ENCODE measurements at places on chromosomes 7 and 10.

GRCh38 chr7:132398253-132398925 is 177.9 kb downstream of the PLXNA4 start:
- no peak for DNase-seq

- DNase-seq = peak; percentile 27
Observed at GRCh38 chr10:121157998-121158397, 306.8 kb downstream of the WDR11 start.

DNA sequence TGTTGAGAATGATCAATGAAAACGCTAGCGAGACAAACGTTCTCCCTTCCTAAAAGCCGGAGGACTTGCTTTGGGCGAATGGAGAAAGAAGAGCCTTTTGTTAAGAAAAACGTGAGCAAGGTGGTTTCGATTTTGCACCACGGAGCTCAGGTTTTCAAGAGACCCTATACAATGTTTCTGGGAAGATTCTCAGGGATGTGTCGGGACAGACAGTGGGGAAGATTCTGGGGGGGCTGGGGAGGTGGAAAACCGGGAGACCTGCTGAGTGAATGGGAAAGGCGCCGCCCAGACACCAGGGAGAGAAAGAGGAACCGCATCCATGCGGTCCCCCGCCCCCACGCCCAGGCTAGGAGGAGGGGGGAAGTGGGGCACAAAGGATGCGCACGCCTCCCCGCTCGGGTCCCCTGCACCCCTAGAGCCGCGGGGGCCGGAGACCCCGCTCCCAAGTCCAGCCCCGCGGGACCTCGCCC is 745 bp downstream of the YWHAG start:
- peak; percentile 46 for DNase-seq

DNA sequence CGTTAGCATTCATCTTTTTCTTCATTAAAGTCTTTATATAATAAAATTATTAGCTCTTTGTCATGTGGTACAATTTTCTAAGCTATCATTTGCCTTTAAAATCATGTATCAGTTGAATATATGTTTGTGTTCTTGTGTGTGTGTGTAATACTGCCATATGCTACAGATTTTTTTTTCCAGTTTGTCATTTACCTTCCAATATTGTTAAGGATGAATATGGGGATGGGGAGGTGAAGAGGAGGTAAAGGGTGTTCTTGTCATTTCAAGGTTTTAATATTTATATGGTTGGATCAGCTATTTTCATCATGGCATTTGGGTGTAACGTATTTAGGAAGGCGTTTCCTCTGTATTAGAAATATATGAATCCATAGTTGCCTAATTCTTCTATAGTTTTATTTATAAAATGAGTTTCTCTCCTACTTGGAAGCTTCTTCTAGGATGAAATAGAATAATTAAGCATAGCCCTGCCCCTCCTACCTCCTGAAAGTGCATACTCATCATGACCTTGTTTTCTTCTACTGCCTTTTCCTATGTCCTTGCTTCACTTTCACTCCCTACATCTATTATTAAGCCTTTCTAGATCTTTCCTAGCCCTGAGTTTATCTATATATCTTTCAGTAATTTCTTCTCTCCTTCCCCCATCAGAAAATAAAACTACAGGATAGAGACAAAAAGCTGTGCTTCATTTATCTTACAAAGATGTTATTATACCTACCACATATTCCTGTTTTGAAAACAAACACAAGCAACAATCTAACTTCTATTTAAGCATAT is 25.1 kb downstream of the RAB18 start:
- DNase-seq = no peak

GRCh38 chr7:145779140-145779539 is 337.5 kb upstream of the CNTNAP2 start:
- no peak for DNase-seq

DNA sequence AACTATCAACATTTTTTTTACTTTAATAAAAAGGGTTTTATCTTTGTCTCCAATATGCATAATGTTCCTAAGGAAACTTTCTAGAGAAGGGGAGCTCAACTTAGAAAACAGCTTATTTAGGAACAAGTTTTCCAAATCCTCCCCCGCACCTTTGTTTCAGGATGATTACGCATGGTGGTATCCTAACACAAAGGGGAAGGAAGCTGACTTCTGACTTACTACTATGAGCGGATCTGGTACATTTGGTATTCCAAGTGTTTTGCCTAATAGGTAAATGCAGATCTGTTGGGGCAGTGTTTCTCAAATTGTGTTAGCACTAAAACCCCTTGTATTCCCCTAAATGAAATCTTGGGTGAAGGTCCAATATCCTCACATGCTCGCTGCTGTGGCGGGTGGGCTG is 229.3 kb upstream of the KLF14 start:
- DNase-seq = no peak

- peak; percentile 27 for DNase-seq
Observed at GRCh38 chr7:47941136-47941844, 7.0 kb downstream of the PKD1L1 start.

DNA sequence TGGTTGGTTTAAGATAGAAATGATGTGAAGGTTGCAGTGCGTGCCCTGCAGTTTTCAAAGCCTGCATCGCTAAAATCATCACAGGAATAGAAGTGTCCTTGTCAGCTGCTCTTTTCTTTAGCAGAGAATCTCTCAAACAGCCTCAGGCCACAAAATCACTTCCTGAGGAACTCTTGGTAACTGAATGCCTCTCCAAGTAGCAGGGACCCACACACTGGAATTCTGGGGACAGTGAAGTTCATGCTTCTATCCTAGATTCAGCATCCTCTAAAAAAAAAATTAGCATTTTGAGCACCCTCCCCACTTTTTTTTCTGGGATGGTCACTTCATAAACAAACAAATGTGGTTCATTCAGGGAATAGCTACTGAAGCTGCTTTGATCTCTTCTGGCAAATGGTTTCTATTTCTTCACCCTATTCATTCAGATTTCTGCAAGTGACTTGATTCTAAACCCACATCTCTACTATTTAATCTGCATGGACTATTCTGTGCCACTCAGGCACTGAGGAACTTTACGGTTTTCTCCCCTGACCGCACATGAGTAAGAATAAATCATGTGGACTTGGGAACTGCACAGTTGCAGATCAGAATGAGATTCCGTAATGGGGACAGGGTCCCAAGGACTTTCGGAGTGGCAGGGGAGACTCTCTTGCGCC is 306.9 kb downstream of the FRMD4A start:
- no peak for DNase-seq

GRCh38 chr10:127905001-127905847 is 1.7 kb upstream of the PTPRE start:
- DNase-seq = no peak

DNA sequence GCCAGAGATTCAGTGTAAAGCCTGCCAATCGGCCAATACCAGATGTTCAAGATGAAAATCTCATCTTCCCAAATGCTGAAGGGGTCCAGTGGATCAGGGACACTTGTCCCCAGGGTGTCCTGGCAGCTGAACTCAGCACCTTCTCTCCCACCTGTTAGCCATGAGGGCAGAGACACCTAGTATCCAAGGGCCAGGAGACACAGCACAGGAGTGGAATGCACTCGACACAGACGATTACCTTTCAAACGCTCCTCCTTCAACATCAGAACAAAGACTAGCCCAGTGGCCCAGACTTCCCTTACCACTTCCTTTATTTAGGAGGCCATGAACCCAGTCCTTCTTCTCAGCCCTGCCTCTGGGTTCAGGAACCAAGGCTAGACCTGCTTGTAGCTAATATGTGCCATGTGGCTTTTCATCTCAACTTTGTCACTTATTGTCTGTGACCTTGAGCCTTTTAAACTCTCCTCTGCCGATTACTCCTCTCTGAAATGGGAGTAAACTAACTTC is 180.3 kb upstream of the PLXNA4 start:
- no peak for DNase-seq

- DNase-seq = no peak
Observed at GRCh38 chr7:130486954-130487436, 4.9 kb upstream of the MEST start.

DNA sequence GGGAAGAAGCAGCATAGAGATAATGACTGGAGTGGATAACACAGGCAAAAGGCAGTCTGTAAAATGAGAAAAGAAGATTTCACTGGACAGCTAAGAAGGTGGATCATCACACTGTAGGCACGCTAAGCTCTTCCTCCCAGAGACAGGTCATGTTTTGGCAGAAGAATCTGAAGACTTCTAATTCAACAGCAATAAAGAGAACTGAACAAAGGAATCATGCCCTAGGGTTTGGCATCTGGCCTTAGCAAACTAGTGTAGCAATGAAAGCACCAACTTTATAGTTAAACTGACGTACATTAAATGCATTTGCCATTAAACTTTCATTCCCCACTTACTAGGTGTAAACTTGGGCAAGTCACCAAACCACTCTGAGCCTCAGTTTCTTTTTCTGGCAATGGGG is 84.4 kb upstream of the SEM1 start:
- DNase-seq = no peak

GRCh38 chr10:112374724-112375541 is 1.0 kb downstream of the ACSL5 start:
- DNase-seq = peak; percentile 19

DNA sequence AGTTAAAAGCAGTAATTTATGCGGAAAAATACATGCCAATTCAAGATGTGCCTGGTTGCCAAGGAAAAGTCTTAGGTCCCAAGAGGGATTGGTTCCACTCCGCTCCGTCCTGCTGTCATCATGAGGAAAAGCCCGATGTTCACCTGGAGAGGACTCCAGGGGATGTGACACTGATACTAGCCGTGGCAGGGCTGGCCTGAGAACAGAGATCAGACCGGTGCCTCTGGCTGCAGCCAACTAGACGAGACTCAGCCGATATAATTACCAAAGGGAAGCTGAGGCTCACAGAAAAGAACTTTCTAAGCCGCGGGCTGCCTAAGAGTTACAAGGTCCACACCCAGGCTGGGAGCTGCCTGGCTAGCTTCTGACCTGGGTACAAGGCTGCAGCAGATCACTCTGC is 81.3 kb upstream of the UNC5B start:
- DNase-seq = no peak

GRCh38 chr10:52895059-52895458 is 122.5 kb upstream of the MBL2 start:
- no peak for DNase-seq

DNA sequence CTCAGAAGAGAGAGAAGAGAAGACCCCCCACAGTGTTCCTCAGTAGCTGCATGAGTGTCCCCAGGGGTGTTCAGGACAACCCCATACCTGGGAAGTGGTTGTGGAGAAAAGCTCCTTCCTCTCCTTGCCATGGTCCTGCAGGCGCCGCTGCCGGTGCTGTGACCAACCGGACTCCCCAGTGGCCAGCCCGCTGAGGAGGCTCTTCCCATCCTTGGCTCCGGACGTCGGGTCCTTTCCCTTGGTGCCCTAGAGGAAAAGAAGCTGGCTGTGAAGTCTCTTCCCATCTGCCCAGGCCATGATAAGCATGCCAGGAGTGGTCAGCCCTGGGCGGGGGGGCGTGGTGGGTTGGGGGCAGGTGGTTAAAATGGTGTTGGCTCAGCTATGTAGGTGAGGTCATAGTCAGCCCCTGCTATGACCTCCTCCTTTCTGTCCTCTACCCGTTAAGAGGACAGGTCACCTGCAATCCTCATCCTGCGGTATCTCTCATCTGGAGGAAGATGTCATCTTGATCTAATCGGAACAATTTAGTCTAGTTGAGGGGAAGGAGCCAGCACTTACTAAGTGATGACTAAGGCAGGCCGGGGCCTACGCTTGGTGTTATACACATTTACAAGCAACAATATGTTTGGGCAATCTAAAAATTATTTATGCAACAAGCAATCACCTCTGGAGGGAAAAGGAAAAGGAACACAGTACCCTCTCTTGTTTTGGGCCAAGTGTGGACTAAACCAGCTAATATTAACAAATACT is 13.2 kb downstream of the WDR91 start:
- no peak for DNase-seq

GRCh38 chr10:84075226-84076046 is 63.9 kb upstream of the GHITM start:
- DNase-seq = no peak

DNA sequence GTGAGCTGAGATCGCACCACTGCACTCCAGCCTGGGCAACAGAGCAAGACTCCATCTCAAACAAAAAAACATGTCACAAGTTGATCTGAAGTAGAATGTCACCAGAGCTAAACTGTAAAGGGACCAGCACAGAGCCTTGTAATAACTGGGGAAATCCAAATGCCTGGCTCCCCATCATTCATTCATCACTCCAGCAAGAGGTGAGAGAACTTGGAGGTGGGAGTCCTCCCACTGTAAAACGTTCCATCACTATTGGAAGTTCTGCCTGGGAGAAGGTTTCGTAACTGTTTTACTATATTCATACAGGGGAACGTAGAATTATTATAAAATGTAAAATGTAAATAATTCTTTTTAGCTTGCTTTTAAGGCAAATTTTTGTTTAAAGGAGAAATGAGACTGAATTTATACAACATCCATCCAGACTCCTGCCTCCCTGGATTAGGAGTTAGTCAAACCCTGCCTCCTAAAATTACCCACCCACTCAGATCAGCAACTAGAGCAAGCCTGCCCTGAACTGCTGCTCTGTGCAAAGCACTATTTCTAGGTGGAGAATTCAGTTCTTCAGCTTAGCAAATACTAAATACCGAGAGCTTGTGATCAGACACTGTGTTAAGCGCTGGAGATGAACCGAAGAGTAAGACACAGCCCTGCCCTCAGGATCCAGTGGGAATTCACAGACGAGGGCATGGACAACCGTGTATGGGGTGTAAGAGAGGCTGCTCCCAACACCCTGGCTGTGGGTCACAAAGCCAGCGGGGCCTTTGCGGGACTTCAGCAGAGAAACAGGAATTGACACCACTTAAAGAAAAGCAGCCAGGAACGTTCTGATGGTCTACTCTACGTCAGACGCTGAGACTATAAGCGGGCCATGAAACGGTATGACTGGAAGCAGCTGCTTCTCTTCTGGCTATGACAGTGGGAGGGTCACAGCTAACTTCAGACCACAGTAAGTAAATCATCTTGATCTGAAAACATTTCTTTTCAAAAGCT is 208.3 kb downstream of the ZMYND11 start:
- DNase-seq = no peak

DNA sequence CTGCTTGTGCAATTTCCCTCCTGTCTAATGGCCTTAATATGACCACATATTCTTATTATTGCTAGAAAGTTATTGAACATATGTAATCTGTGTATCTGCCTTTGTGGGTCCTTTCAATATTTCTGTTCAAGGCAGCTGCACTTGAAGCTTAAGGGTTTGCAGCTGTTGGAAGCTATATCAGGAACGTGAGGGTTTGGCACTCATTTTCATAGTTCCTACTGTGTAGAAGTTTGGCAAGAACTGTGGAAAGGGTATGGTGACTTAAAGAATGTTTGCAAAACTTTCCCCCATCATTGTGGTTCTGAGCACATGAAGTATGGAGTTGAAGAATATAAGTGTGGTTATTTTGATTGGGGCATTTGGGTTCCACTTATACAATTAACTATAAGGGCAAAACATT is 144.7 kb upstream of the SEMA3A start:
- no peak for DNase-seq

GRCh38 chr7:94972296-94972695 is 64.9 kb downstream of the PPP1R9A start:
- DNase-seq = no peak

GRCh38 chr7:1925349-1925748 is 255.3 kb downstream of the ELFN1 start:
- no peak for DNase-seq

All from CD4-positive, alpha-beta T cell treated with Interferon alpha-2 for 1 hour (primary cell).